Nucleus accumbens (tissue), 56 donors: ENCODE measurements at places on chromosomes 5 and 9.

DNA sequence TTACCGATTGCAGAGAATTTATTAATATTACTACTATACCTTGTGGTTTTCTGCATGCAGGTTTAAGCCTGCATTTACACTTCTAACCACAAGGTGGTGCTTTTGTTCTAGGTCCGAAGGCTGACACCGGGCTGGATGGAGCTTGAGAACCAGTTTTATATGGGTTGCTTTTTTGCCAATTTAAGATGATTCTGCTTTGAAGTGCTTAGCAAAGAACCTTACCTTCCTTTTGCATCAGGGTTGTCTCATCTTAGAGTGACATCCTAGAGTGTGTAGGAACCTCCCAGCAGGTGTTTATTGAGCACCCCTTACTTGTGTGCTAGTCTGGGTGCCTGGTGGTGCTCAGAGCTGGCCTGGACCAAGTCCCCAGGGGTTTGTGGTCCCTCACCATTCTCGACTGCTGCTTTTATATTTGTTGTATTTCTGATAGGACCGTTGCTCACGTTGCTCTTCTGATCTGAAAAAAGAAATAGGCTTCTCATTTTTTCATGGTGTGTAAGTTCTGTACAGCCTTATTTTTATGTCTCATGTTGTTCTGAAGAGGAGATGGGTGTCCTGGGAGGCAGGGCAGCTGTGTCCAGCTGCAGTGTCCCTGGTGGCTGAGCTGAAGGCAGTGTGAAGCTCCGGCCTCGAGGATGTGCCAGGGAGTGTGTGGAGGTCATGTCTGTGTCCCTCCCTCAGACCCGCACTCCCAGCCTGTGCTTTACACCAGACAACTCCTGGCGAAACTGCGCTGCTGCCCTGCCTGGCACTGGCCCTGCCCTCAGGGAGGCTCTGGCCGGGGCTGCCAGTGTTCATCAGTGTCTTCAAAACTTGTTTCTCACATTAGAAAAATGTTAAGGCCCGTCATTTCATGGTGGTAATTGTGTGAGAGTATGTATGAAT is 54.3 kb downstream of the EHMT1 start:
- peak; percentile 51 for DNase-seq

DNA sequence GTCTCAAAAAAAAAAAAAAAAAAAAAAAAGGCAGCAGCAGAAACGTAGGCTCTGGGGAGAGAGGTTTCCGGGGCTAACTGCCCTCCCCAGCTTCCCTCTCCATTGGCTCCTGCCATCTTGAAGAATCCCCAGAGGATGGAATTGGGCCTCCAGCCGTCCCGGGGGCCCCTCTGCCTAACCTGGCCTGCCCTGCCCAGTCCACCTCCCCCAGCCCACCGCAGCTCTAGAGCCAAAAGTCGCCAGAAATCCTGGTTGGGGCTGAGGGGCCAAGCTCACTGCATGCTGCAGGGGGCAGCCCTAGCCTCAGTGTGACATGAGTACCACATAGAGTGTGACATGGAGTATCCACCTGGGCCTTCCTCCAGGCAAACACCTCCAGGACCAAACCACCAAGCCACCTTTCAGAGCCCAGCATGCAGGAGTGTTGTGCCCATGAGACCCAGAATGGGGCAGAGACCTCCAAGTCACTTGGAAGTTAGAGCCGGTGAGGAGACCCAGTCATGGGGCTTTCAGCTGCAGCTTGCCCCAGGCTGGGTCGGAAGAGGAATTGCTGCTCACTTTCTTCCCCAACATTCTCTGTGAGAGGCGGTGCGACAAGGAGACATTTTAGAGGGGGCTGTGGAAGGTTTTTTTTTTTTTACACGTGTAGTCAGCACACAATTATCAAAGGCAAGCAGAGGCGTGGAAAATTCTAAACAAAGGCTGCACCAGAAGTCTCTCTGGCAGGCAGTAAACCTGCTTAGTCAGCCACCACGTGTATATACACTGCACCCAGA is 17.6 kb downstream of the CD74 start:
- peak; percentile 26 for DNase-seq

DNA sequence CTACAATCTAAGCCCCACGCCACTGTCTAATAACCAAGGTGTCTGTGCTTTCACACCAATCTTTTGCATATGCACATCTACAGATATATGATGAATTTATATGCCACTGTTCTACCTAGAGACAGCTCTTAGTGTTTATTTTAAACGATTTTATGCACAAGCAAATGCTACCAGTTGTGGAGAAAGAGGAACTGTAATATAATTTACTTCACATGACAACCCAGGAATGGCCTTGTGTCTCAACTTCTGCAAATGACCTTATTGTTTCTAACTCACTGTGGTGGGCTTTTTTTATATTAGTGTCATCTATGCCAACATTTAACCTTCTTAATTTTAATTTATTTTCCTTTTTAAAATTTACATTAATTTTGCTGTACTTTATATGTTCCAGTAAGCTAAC is 531.1 kb upstream of the TLE4 start:
- no peak for DNase-seq

GRCh38 chr5:114185274-114185673 is 176.6 kb upstream of the KCNN2 start:
- no peak for DNase-seq

GRCh38 chr5:153480401-153480800 is 10.1 kb upstream of the GRIA1 start:
- no peak for DNase-seq

GRCh38 chr9:135079018-135079417 is 8.4 kb upstream of the OLFM1 start:
- DNase-seq = no peak

DNA sequence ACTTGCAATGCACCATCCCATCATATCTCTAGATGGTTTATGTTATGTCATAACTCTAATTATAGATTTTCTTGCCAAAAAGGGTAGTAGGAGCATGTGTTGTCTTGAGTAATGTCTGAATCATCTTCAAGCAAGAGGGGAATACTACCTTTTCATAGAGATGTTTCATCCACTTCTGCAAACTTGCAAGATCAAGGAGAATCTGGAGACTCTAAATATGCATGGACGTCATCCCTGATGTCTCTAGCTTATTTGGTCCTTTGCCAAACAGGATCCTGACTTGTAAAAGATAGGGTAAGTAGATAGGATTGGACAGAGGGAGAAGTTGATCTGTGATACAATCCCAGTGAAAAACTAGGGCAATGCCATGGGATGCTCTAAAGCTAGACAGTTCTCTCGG is 246.5 kb downstream of the DMRTA1 start:
- DNase-seq = no peak

GRCh38 chr5:116922532-116922931 is 347.9 kb upstream of the SEMA6A start:
- no peak for DNase-seq

- no peak for DNase-seq
Observed at GRCh38 chr5:6869677-6870076, 156.4 kb downstream of the TENT4A start.

DNA sequence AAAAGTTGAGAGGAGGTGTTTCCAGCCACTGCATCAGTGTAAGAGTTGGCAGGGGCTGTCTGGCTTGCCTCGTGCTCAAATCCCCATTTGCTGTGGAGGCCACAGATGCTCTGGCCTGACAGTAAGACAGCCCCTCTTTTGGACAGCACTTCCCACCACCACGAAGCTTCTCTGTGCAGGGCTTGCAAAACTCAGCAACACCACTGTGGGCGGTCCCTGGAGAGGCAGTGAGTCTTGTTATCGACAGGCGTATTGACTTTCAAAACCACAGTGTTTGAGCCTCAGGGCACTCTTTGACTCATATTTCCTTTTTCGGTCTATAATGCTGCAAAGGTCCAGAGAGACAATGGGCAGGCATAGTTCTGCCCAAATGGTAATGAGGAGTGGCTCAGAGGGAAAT is 539.5 kb downstream of the EBF1 start:
- DNase-seq = no peak

DNA sequence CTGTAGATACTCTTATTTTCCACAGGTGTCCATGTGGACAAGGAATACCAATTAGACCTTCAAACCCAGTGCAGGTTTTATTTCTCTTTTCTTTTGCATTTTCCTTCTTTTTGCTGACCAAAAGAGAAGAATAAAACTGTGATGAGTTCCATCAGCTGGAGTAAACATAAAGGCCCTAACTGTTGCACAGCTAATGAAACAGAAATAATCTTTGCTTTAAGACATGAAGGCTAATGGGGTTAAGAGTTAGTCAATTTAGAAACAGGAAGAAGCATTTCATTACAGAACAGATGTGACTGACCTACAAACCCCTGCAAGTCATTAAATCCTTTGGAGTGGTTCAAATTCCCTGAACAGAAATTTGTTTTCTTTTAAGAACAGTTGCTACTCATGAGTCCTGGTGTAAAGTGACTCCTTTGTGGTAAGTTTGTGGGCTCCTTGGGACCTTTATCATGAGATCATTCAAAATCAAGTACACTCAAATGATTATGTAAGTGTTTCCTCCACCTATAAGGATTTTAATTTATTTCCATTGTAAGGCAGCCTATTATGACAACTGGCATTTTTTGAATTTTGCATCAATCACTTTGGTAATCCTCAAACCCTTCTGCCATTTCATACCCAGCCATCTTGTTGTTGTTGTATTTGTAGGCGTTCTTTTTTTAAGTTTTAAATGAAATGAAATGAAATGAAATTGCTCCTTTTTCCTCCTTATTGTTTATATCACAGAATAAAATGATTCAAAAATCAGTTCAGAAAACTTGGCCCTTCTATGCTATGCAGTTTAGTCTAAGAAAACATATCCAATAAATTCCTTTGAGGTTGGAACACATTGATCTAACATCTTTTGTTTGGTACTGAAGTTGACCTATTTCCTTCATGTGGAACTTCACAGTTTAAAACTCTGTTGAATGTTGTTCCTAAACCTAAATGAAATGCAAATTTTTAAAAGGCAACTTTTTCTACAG is 1.3 kb downstream of the MINAR2 start:
- no peak for DNase-seq

DNA sequence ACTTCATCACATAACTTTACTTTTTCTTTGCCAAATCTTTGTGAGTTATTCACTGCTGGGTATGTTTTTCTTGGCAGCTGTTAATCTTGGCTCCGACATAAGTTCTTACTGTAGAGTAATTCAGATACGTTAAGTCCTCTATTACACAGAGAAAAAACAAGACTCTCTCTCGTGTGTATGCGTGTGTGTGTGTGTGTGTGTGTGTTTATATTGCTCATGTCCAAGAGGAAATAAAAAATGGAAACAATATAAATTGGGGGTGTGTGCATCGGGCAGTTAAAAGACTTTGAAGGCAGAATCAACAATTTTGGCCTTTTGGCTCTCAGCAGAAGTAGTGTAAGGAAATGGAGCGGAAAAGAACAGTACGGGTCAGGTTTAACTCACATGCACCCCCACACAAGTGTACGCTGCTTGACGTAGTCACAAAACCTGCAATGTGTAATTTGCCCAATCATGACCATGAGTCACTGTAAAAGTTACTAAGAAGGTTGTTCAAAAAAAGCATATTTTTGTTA is 67.2 kb upstream of the IFNE start:
- DNase-seq = no peak

DNA sequence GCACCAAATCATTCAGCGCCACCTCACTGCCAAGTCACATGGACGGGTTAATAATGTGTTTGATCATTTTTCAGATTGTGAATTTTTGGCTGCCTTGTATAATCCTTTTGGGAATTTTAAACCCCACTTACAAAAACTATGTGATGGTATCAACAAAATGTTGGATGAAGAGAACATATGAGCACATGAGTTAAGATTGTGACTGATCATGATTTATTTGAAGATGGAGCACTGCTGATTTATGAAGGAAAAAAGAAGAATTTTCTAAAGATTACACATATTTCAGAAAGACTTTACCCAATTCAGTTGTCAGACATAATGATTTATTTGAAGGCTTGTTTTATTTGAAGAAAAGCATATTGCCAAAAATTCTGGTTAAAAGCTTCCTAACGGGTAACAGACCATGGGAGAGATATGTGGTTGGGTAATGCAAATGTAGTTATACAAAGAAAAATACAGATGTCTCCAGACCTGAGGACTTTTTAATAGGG is 37.4 kb downstream of the TNFAIP8 start:
- no peak for DNase-seq

- DNase-seq = no peak
Observed at GRCh38 chr9:27539479-27540441, 10.1 kb upstream of the MOB3B start.

DNA sequence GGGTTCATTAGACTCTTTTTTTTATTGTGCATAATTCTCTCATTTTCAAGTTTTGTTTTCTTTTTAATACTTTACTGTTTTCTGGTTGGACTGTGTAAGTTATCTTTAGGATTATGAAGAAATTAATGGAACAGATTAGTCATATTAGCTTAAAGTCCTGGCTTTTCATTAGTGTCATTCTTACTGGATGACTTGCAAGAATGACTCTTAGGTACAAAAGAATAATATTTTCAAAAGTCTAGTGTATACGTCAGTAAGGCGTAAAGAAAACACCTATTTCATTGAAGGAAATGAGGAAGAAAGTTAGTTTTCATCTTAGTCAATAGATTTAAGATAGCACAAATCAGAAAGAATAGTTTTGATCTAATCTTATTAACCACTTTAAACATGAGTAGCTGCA is 20.4 kb downstream of the UHRF2 start:
- DNase-seq = no peak

DNA sequence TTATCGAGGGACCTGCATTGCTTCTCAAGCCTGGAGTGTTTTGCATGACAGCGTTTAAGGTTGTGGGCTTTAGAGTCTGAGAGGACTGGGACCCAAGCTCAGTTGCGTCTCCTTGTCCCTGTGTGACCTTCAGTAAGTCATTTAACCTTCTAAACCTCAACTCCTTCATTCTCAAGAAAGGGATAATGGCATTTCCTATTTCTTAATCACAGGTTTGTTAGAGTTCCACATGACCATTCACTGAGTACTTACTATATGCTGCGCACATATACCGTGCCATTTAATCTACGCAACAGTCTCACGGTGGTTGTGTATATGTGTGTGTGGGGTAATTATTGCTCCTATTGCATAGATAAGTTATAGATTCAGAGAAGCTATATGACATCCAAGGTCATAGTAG is 76.3 kb downstream of the MACROH2A1 start:
- DNase-seq = no peak

- no peak for DNase-seq
Observed at GRCh38 chr5:156376751-156377150, 49.8 kb downstream of the SGCD start.

DNA sequence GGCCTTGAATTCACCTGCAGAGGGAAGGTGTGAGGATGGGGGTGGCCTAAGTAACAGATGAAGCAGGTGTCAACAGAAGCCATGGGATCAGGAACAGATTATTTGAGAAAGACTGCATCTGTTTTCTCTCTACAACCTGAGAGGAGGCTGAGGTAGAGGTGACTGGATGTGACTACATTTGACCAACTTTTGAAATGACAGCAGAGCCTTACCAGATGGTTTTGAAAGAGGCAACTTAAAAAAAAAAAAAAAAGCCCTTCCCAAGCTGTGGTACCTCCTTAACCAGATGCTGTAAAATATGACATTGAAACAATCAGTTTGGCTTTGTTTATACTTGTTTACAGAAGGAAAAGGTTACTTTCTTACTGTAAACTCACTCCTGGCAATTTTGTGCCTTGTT is 108.6 kb downstream of the TRIO start:
- DNase-seq = no peak
